ENCODE measurements at places on chromosomes 12 and 14.

DNA sequence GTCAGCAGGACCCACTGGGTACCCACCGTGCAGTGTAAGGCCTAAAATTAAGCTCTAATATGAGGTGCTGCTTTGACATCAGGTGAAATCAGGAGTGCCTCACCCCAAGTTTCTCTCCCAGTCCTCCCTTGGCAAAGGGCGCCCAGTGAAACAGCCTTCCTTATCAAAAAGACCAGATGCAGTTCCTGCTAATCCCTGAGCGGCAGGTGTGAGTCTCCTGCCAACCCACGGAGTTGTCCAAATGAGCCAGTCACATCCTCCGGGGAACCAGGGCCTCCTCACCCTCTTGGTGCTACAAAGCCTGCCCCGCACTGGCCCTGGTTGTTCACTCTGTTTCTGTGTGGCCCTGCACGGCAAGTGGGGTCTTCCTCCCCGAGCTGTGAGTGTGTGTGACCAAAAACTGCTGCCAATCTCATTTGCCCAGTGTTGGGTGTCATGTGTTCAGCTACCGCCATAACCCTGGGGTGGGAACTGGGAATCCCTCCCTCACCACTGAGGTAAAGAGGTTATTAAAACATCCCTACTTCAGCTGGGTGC lies 20.2 kb upstream of the P2RX4 start:
- DNase-seq: no peak

GRCh38 chr12:107025671-107026070 lies 38.7 kb upstream of the MTERF2 start:
- no peak for DNase-seq

- no peak for DNase-seq
These were observed 74.9 kb downstream of the SLC25A47 start for GRCh38 chr14:100398044-100398443.

DNA sequence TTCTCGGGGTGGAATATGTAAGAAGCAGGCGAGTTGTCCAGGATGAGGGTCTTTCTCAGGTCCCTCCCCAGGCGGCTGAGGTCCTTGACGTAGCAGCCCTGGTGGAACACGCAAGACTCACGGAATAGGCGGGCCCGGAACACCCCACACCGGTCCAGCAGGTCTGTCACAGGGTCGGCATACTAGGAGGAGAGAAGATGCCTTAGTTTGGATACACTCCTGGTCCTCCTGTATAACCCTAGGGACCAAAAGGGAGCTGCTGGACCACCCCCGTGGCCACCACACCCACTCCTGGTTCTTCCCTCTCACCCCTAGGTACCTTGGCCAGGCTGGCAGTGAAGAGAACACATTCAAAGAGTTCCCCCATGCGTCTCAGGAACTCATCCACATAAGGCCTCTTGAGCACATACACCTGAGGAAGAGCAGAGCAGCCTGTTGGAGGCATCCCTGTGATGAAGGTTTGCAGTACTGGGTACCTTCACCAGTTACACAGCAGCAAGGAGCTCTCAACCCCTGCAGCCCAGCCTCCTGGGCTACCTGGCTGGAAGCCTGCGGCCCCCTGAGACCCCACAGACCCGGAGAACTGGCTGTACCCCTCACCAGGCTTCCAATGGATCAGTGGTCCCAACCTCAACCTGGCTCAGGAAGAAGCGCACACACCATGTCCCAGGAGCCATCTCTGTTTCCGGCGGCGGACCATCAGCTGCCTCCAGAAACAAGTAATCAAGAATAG lies 5.5 kb upstream of the AVIL start:
- no peak for DNase-seq

- no peak for DNase-seq
These were observed 100.6 kb downstream of the ANO4 start for GRCh38 chr12:100895192-100895591.

DNA sequence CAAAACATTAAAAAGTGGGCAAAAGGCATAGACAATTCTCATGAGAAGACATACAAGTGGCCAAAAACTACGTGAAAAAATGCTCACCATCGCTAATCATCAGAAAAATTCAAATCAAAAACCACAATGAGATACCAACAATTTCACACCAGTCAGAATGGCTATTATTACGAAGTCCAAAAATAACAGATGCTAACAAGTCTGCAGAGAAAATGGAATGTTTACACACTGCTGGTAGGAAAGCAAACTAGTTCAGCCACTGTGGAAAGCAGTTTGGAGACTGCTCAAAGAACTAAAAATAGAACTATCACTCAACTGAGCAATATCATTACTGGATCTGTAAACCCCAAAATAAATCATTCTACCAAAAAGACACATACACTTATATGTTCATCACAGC lies 76.2 kb downstream of the PRKD1 start:
- DNase-seq: no peak

DNA sequence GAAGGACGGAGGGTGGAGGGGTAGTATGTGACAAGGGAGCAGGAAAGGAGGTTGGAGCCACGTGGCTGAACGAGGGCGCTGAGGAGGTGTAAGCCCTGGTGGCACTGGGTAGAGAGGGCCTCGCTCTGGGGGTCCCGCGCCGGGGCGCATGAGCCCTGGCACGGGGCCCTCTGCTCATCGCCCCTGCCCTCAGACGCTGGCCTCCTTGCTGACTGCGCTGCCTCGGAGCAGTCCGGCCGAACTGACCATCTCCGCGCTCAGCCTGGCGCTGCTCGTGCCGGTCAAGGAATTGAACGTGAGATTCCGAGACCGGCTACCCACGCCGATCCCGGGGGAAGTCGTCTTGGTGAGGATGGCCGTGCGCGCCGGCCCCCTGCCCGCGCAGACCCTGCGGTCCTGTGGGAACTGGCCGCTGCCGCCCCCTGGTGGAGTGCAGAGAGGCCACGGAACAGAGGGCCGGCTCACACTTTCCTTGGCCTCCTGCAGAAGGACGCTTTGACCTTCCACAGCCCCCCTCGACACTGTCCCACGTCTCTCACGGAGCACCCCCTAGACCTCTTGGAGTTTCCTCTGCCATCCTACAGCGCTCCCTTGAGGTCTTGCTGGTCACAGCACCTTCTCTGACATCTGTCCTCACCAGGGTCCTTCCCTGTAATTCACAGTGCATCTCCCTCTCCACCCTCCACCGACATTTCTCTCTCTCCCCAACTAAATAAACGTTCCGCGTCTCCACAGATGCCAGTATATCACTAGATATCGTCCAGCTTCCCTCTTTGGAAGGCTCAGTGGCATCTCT lies 10.5 kb downstream of the ARHGEF25 start:
- DNase-seq: peak; percentile 77

DNA sequence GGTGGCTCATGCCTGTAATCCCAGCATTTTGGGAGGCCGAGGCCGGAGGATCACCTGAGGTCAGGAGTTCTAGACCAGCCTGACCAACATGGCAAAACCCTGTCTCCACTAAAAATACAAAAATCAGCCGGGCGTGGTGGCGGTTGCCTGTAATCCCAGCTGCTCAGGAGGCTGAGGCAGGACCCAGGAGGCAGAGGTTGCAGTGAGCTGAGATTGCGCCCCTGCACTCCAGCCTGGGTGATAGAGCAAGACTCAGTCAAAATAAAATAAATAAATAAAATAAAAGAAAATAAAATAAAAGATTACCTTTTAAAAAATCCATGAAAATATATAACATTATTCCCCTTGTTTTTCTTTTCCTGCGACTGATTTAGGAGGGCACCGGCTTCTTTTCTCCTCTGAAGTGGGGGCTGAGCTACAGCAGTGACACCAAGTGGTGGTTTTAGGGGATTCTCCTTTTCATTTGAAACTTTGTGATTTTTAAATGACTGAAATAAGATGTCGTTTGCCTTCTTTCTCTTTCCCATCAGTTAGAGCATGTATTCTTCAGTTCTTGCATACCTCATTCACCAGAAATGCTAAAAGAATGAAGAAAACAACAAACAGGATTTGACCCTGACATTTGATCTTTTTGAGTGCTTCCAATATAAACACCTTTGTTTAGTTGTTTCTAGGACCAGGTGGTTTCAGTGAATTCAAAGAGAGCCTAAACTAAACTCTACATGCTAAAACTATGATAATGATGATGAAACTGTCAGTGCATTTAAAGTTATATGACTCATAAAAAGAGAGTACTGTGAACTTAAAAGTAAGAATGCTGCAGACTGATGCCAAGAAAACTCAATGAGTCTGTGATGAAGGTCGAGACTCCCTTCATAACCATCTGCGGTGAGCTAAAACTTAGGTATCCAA lies 22.6 kb upstream of the PKP2 start:
- DNase-seq: peak; percentile 9

- no peak for DNase-seq
These were observed 65.1 kb downstream of the FBXW8 start for GRCh38 chr12:116975779-116976393.

GRCh38 chr14:92841930-92842329 lies 47.8 kb downstream of the GOLGA5 start:
- DNase-seq: no peak

DNA sequence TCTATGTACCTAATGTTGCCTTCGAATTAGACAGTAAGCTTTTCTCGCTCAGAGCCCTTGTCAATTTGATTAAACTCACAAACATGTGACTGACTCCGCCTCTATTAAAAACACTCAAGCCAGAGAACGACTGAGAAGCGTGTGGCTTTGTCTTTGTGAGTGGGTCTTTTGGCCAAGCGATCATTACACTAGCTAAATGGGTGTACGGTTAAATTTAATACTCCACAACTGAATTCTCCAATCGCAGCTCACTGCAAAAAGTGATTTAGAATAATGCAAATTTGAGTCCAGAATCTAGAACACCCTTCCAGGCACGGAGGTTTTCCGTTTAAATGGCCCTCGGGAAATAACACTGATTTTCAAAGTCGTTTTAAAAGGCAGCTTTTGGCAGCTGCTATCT lies 253.7 kb downstream of the EFCAB11 start:
- peak; percentile 52 for DNase-seq

- no peak for DNase-seq
These were observed 51.7 kb upstream of the G2E3 start for GRCh38 chr14:30507209-30507608.

DNA sequence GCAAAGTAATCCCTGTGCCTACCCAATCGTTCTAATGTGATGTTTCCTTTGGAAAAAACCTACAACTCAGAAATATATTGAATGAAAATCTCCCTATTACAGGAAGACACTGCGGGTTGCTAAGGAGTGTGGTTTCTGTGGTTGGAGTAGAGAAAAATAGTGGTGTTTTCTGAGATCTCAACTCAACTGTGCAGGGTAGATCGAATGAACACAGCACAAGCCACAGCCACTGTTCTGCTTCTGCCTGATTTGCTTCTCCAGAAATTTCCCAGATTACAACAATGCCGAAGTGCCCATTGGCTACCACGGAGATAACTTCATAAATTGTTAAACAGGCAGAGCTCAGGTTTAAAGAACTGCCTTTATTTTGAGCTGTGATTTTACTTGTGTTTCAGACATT lies 480.4 kb downstream of the DIO2 start:
- no peak for DNase-seq

- no peak for DNase-seq
These were observed 93.9 kb downstream of the DACT1 start for GRCh38 chr14:58731465-58732293.

DNA sequence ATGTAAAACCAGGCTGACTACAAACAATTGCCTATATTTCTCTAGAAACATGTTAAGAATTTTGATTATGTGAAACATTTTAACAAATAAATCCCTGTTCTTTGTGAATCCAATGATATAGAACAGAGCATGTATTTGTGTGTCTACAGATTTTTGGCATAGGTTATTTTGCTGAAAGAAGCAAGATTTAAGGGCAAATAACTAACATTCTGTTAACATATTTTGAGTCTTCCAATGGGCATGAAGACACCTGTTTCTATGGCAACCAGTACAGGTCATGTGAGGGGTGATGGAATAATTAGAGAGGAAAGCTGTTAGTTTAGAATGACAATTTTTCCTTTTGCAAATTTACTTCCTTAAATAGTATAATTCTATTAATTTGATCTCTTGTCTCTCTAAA lies 8.8 kb downstream of the ART4 start:
- DNase-seq: no peak

GRCh38 chr12:48352157-48352760 lies 1.5 kb upstream of the ZNF641 start:
- DNase-seq: no peak

GRCh38 chr14:55130196-55130550 lies 1.1 kb downstream of the LGALS3 start:
- peak; percentile 62 for DNase-seq

GRCh38 chr14:68784226-68784910 lies 8.5 kb downstream of the ZFP36L1 start:
- peak; percentile 31 for DNase-seq

GRCh38 chr12:53676656-53677015 lies 753 bp upstream of the ATP5MC2 start:
- peak; percentile 84 for DNase-seq

GRCh38 chr12:93376436-93377251 lies 1.1 kb upstream of the NUDT4 start:
- peak; percentile 9 for DNase-seq

DNA sequence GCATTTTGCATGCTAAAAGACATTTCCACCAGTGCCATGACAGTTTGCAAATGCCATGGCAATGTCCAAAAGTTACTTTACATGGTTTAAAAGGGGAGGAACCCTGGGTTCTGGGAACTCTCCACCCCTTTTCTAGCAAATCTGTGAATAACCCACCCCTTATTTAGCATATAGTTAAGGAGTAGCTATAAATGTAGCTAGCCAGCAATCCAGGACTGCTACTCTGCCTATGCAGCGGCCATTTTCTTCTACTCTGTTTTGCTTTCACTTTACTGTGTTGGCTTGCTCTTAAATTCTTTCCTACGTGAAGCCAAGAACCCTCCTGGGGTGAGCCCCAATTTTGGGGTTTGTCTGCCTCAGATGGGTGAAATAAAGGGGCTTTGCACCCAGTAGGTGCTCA lies 141.0 kb downstream of the PTPN11 start:
- no peak for DNase-seq

GRCh38 chr12:124592481-124593160 lies 25.2 kb upstream of the NCOR2 start:
- DNase-seq: peak; percentile 44

DNA sequence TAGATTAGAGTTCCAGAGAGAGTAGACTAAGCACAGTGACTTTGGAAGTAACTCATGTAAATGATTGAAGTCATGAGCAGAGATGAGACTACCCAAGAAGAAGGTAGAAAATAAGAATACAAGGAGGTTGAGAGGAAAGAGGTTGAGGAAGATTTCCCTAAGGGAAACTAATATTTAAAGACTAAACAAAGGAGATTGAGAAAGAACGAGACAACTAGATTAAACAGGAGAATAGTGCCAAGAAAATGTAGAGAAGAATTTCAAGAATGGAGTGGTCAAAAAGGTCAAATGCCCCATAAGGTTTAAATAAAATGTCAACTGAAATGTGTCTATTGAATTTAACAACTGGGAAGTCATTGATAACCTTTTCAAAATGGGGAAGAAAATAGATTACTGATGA lies 59.0 kb downstream of the RPS29 start:
- DNase-seq: no peak

DNA sequence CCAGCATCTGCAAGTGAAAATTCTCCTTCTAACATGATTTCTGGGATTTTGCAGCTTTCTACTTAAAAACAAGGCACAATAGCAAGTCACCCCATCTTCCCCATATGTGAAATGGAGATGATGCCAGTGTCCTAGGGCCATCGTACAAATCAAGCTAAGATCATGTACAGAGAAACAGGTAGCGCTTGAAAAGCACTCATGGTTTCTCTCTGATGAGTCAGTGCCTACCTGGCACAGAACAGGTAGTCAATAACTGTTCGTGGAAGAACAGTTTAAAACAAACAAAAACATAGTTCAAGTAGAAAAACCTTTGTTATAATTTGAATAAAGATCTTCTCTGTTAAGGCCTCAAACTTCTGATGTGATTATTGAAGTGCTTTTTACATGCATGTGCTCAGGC lies 46.9 kb downstream of the RAD52 start:
- DNase-seq: no peak

Data from NCI-H69 (cell line).